ENCODE measurements at places on chromosomes 3 and 15. TPM values are rescaled to one million over a fixed set of nuclear protein-coding genes. Genes with fewer than 3 reads are reported as not detected.

- DNase-seq: no peak
Measured at GRCh38 chr3:59894425-59895121, 844.7 kb upstream of the CFAP20DC start.

DNA sequence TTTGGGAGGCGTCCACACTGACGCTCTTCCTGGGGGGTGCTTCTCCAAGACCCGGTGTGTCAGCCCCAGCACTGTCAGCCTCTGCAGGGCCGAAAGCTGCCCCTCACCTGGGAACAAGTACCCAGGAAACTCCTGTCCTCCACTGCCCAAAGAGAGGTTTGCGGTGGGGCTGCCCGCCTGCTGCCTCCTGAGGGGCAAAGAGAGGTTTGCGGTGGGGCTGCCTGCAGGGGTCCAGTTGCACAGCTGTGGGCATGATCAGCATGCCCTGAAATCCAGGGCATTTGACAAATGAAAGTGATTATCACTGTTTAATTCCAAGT is 15.1 kb upstream of the SNRPA1 start:
- no peak for DNase-seq

DNA sequence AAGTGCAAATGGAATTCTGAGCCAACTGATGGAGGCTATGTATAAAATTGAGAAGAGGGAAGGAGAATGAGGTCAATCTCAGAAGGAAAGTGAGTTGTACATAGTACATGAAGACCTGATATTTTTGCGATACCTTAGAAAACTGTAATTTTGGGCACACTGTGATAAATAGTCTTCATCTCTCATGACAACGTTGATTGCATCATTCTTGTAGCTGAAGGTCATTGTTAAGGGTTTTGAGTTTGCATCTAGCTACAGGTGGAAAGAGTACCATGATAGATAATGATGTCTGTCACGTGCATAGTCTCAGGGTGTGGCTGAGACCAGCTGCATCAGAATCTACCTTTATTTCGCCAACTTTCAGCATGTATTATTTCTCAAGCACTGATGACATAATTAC is 435.4 kb upstream of the MDFIC2 start:
- DNase-seq: no peak

GRCh38 chr3:11381563-11381962 is 109.4 kb downstream of the ATG7 start:
- DNase-seq: no peak

- DNase-seq: no peak
Measured at GRCh38 chr15:87722941-87723691, 533.4 kb downstream of the NTRK3 start.

DNA sequence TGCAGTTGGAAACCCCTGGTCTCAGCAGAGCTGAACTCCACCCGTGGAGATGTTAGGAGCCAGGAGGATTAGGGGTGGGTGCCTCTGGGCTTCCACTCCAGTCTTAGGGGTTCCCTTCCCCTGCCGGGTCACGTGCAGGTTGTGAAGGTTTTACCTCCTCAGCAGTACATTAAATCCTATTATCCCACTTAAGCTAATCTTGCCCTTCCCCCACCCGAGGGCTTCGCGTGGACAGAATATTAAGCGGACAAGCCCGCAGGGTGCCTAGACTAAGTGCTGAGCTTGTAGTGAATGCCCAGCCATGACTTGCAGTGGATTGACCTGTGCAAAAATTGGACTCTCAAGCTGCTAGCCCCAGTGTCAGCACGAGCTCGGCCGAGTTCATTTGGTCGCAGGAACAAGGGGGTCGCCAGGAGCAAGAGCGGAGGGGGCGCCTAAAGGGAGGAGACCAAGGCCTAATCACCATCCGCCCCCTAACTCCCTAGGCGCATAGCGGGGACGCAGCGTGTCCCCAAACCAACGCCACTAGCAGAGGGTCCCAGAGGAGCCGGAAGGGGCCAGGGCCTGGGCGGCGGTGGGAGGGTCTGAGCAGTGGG is 498 bp upstream of the SEMA4B start:
- DNase-seq: no peak

The MOBP gene
- 0.22 TPM for polyA plus RNA-seq

The CD200R1 gene
- 0.53 TPM for polyA plus RNA-seq

- DNase-seq: peak; percentile 21
Measured at GRCh38 chr3:193744822-193745684, 152.0 kb downstream of the OPA1 start.

The GCSAM gene
- 3.0 TPM for polyA plus RNA-seq

DNA sequence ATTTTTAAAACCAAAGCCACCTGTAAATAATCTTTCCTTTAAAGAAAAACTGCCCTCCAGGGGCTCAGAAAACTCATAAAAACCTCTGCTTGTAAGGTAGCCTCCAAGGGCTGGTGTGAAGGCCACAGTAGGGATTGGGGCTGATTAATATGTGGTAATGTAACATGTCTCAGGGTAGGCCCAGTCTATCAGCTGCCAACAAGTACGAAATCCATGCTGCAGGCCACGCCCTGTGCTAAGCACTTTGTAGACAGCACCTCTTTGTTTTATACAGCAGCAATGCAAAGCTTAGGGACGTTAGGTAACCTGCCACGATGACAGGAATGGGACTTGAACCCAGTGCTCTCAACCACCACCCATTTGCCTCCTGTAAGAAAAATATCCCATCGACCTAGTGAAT is 65.6 kb upstream of the PRICKLE2 start:
- no peak for DNase-seq

The PTPRG gene
- 95.1 TPM for polyA plus RNA-seq

The TMEM108 gene
- 1.6 TPM for polyA plus RNA-seq

DNA sequence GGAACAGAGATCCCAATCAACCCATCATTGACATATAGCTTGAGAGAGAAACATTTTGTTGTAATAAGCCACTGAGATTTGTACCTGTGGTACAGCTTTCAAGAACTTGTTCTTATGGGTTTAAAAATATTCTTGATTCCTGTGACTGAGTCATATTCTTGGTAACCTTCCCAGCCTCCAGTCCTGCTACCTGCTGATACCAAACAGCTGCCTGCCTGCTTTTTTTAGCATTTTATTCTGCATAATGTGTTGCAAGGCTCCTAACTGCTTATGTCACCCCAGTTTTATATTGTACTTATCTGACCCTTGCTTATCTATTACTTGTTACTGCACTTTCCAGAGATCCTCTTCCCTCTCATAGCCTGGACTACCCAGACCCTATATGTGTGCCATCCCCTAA is 349.3 kb upstream of the SOX2 start:
- DNase-seq: no peak

DNA sequence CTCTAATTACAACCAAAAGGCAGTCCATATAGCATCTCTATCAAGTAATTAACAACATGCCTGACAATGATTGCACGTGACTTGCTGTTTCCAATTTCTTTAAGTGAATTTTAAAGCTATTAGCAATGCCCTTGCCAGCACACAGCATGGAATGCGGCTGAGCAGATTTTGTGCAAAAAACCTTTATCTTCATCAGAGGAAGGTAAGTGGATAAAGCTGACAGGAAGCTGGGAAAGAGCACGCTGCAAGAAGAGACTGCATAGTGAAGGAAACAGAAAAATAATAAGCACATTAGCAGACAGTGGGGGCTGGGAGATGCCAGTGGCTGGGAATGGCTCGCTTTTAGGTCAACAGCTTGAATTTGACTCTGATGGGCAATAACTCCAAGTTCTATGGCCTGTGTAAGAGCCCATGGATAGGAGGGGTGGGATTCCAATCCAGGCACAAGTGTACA is 138.8 kb downstream of the PDZRN3 start:
- DNase-seq: no peak

The CRABP1 gene
- polyA plus RNA-seq: 32.3 TPM

GRCh38 chr3:194986208-194987043 is 284.5 kb downstream of the XXYLT1 start:
- no peak for DNase-seq

The UBA5 gene
- 85.4 TPM for polyA plus RNA-seq

- no peak for DNase-seq
Measured at GRCh38 chr3:64199932-64200331, 25.3 kb downstream of the PRICKLE2 start.

- DNase-seq: no peak
Measured at GRCh38 chr3:14391033-14391432, 11.4 kb upstream of the SLC6A6 start.

The LOXL1 gene
- 70.4 TPM for polyA plus RNA-seq

DNA sequence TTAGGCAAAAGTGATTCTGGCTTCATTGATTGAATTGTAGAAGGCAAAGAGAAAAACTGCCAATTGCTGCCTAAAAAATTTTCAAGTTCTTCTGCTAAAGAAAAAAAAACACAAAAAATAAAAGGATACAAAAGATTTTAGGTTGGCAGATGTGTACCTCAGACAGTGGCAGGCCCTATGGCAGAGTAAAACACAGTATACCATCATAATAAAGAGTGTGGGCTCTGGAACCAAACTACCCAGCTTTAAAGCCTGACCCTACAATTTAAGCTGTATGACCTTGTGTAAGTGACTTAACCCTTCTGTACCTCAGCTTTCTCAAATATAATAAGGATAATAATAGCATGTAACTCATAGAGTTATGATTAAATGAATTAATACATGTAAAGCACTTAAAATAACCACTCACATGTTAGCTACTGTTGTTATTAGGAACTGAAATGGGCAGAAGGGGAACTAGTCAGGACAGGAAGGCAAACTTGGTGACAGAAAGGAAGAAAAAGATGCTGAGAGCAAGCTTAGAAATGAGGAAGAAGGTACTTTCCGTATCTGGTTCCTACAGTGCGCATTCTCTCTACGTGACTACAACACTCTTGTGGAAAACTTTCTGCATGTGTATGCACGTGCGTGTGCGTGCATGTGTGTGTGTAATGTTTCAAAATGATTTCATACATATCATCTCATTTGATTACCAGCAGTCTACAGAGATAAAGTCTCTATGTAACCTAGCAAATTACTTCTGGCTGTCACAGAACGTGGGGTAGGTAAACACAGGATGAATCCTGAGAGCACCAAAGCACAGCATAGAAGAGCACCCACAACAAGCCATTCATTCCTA is 13.6 kb upstream of the GATM start:
- no peak for DNase-seq

The UTS2B gene
- 0.80 TPM for polyA plus RNA-seq

DNA sequence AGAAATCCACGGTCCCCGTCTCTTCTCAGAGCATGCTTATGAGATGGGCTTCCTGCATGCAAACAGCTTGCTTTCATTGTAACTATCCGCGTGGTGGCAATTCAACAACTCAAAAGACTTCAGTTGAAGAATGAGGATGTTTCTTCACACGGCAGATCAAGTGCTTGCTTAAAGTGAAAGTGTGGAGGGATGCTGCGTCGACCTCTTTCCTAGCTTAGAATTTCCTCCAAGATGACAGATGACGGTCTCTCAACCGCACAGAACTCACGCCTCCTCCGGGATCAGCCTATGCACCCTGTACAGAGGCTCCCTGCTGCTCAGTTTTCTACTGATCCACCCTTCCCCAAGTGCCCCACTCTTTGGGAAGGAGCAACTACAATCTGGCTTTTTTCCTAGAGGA is 47.8 kb downstream of the PCSK6 start:
- no peak for DNase-seq

GRCh38 chr3:49609314-49609713 is 55.0 kb downstream of the BSN start:
- no peak for DNase-seq

GRCh38 chr3:171974986-171975837 is 64.2 kb upstream of the FNDC3B start:
- no peak for DNase-seq

The ITPKA gene
- polyA plus RNA-seq: 0.52 TPM

DNA sequence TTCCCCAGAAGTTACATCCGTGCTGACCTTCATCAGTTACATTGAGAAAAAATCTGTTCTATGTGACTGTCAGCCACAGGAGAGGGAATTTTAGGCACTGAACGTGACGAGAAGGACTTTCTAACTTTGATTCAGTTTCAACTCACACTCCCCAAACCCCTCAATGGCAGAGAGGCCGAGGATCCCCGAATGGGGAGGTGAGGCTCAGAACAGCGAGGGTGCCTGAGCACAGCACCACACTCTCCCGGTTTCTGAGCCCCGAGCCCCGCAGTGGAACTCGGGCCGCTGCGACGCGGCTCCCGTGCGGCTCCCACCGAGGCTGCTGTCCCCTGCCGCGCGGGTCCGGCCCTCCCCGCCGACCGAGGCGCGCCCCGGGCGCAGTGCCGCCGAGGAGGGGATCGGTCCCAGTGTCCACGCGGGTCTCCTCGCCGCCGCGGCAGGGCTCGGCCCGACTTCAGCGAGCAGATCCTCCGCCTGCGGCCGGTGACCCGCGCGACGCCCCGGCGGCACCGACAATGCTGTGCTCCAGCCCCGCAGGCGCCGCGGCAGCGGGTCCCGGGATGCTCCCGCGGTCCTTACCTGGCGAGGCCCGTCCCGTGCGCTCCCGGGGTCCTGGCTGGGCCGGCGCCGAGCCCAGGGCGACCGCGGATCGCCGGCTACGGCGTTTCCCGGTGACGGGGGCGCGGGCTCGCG is 439 bp downstream of the CTXND1 start:
- no peak for DNase-seq

The ANKRD63 gene
- polyA plus RNA-seq: 0.17 TPM

The ASB14 gene
- polyA plus RNA-seq: 1.4 TPM

DNA sequence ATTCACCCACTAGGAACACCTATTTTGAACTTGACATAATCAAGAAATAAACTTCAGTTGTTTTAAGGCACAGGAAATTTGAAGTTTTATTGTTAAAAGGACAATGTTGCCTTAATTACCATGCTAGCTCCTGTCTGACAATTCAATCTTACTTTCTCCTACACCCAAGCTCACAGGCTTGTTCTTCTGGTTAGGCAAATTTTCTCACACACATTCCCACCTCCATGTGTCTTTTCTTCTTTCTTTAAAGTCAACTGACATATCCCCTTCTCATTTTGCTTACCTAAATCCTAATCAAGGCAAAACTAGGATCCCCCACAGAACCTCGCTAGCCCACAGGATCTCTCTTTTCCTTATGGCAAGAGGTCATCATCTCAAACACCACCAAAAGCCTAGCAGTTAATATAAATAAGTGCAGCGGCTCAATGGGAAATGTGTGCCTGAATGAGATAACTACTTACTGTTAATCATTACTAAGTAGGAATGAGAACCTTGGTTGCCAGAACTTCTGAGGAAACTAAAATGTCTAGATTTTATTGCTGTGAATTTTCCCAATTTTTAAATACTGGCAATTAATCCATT is 189.3 kb downstream of the PLCH1 start:
- no peak for DNase-seq

The SPATA12 gene
- 0.22 TPM for polyA plus RNA-seq

GRCh38 chr3:14718539-14718938 is 43.6 kb downstream of the C3orf20 start:
- no peak for DNase-seq

The C2CD4A gene
- polyA plus RNA-seq: 0.33 TPM

The GRAMD2A gene
- polyA plus RNA-seq: 10.6 TPM

GRCh38 chr3:40321818-40322217 is 12.3 kb downstream of the EIF1B start:
- no peak for DNase-seq

Measured in left kidney (tissue), 8 donors.